ENCODE measurements at places on chromosomes 1 and 21.

DNA sequence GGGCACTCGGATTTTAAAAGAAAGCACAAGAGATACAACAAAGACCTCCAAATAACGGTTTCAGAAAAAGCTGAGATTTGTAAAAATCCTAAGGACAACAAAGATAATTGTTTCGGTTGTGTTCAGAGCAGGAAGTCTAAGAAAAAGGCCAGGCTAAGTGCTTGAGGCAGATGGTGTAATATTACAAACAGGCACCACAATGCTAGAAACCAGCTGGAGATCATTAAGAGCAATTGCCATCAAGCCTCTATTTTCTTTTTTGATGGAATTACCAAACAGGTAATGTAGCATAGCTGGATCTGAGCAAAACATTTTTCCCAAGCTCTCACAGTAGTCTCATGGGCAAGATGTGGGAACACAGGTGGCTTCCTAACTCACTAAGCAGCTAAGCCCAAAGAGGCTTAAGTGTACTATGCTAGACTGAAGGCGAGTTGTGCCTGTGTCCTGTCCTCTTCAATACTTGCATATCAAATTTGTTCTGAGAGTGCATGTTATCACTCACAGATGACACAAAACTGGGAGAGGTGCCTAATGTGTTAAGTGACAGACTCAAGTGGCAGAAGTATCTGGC, 161.6 kb downstream of the GLUL start:
- DNase-seq: no peak

- no peak for DNase-seq
Observed at GRCh38 chr1:238279694-238280380, 389.1 kb upstream of the ZP4 start.

DNA sequence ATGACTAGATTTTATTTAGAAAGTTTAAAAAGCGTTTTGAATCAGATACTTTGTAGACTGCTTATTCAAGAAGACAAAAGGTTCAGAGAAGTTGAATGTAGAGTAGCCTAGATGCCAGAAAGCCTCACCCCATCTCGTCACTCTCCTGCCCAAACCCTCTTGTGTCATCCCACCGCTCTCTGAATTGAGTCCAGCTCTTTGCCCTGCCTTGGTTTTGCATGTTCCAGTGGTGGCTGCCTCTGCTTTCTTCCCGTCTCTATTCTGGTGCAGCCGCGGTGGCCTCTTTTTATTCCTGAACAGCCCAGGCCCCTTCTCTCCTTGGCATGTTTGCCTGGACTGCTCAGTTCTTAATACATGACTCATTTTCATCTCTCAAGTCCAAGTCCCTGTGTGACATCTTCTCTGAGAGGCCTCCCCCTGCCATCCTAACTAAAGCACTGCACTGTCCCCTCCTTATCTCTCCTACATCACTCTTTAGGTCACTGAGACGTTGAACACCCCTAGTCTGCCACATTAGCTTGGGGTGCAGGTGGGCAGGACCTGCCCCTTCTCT, 22.9 kb downstream of the PRDM2 start:
- DNase-seq: no peak

GRCh38 chr1:184253921-184254320, 132.9 kb upstream of the C1orf21 start:
- DNase-seq: no peak

DNA sequence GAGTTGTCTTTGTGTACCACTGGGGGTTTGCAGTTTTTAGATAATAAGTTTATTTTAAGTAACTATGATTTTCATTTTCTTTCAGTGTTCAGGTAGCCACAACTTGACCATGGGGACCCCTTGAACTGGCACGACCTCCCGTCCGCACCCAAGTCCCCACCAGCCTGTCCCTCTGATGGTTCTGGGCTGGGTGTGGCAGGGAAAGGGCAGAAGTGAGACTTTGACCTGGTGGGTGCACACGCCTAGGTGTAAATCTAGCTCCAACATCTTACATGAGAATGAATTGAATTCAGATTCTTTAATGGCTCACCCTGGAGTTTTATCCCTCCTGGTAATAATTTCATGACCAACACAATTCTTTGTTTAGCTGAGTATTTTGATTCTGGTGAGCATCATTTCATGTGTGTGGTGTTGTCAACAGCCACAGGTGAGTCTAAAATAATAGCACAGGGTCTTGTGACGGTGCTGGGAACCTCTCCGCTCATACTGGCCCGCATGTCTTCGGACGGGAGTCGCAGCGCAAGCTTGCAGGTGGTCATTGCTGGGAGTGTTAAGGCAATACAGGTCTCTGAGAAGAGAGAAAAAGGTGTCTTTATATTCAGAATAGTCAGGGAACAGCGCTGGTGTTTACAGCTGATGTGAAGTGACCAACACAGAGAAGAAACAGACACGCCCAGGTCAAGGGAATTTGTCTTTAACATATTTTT, 50.8 kb upstream of the POFUT2 start:
- DNase-seq: no peak

- no peak for DNase-seq
Observed at GRCh38 chr1:95380909-95381308, 146.9 kb downstream of the RWDD3 start.

DNA sequence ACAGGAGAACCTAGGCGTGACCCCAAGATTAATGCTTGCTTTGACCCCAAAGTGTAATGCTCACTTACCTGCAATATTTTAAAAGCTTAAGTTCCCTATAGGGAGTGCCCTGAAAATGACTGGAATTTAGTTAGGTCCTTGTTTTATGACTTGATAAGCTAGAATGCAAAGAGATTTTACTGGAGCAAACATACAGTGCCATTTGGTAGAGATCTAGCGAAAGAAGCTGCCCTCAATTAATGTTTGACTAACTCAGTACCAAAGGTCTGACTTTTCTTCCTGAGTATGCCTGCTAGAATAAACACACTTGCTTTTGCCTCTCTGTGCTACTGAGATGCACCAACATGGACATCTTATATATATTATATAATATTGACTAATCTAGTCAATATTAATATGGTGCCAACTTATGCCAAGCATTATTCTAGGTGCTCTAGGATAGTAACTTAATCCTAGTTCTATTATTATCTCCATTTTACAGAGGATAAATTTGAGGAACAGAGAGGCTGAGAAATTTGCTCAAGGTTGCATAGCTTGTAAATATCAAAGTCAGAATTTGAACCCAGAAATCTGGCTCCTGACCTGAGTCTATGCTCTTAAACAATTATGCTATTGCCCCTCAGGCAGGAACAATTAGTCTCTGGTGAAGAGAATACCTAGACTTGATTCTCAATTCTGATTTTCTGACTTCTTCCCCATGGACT, 18.2 kb downstream of the S100A10 start:
- no peak for DNase-seq

GRCh38 chr21:39681845-39682244, 63.1 kb upstream of the IGSF5 start:
- DNase-seq: no peak

DNA sequence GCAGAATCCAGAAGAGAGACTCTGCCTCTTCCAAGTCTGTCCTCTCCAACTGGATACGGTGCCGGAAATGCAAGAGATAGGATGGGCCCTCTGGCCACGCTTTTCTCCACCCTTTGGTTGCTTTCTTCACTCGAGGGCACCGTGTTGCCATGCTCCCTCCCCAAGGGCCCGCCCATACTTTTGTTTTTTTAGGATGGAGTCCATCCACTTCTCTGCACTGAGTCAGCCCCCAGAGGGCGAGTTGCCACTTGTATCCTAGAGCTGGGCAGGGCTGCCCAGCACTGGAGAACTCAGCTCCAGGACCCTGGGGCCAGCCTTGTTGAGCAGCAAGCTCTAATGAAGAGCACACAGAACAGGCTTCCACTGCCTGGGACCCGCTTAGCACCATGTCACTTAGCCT, 25.5 kb downstream of the IFNGR2 start:
- no peak for DNase-seq

- no peak for DNase-seq
Observed at GRCh38 chr1:170536924-170537551, 5.1 kb downstream of the GORAB start.

GRCh38 chr1:236980673-236981072, 23.6 kb downstream of the MT1HL1 start:
- DNase-seq: no peak

- DNase-seq: no peak
Observed at GRCh38 chr1:10678402-10678801, 118.0 kb downstream of the CASZ1 start.

DNA sequence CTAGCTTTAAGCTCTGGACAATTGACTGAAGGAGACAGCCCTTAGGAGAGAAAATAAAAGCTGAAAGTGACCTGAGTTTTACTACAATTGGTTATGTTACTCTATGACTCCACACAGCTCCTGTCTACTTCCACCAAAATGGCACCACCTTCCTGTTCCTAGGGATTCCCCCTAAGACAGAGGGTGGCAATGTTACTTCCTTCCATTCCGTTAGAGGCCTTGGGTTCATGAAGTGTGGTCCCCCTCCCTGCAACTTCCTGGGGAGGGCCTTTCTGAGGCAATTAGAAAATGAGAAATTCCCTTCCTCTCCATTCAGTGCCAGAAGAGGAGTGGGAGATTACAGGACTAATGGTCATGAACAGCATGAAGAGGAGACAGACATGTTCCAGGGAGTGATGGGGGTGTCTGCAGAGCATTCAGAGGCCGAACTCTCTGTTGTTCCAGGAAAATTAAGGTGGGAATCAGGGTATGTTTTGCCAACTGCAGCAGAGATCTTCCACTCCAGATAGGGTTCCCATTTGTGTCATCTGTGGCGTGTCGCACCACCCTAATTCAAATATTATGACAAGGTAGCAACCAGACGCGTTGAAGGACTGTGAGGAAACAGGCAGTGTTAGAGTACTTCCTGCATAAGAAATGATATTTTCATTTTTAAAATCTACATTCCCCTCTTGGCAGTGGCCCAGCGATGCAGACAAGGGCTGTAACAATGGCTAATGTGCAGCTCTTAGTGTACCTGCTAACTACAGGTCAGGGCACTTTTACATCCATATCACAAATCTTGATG, 53.1 kb upstream of the TRIM67 start:
- DNase-seq: no peak

GRCh38 chr1:9718006-9718680, 66.6 kb downstream of the PIK3CD start:
- no peak for DNase-seq

GRCh38 chr1:67687198-67687545, 2.2 kb downstream of the GADD45A start:
- no peak for DNase-seq

DNA sequence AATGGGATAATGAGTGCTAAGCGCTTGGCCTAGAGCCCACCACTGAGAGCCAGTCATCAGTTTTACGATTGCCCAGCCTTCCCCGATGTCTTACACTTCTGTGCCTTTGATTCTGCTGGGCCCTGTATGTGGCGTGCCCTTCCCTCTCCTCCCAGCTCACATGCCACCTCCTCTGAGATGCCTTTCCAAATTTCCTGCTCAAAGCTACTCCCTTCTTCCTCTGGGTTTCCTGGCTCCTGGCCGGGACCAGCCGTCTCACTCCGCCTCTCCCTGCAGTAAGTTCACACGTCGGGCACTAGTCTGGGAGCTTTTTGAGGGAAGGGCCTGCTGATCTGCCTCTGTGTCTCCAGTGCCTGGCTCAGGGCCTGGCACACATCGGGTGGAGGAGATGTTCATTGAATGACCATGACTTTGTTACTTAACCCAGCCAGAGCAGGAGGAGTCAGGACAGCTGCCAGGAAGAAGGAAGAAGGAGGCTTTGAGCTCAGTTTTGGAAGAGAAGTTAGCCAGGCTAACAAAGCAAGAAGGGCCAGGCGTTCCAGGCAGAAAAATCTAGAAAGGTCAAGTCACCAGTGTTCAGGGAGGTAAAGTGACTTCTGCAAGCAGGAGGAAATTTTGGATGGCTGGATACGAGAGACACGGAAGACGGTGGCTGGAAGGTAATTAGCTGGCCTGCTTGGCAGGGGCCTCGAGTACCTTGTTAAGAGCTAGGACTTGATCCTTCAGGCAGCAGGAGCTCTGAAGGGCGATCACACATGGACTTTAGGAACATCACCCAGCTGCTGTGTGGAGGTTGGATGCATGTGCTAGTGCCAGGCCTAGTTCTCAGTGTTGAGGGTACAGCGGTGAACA, 63.6 kb downstream of the EPHB2 start:
- no peak for DNase-seq

DNA sequence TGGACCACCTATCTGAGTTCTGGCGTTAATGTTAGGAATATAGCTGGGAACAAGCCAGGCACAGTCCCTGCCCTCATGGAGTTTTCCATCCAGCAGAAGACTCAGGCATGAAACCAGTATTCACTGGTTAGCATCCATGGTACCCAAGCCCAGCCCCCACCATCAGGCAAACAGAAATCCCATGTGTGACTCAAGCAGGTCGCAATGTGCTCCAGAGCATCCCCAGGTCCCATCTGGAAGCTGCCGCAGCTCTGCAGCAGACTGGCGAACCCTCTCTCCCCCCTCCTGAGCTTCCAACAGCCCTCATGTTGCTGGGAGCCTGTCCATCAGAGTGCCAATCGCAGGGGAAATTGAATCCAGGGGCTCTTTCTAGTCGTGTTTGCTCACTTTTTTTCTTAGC, 174.2 kb downstream of the RRAGC start:
- DNase-seq: no peak

- DNase-seq: no peak
Observed at GRCh38 chr21:44482581-44483287, 27.4 kb downstream of the LRRC3 start.

DNA sequence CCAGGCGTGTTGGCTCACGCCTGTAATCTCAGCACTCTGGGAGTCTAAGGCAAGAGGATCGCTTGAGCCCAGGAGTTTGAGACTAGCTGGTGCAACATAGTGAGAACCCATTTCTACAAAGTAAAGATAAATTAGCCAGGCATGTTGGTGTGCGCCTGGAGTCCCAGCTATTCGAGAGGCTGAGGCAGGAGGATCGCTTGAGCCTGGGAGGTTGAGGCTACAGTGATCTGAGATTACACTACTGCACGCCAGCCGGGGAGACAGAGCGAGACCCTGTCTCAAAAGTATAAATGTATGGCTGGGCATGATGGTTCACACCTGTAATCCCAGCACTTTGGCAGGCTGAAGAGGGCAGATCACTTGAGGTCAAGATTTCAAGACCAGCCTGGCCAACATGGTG, 51.5 kb upstream of the LBR start:
- DNase-seq: no peak

GRCh38 chr1:43387976-43388599, 1.5 kb downstream of the MED8 start:
- no peak for DNase-seq

- DNase-seq: no peak
Observed at GRCh38 chr1:221331273-221332183, 410.4 kb downstream of the DUSP10 start.

DNA sequence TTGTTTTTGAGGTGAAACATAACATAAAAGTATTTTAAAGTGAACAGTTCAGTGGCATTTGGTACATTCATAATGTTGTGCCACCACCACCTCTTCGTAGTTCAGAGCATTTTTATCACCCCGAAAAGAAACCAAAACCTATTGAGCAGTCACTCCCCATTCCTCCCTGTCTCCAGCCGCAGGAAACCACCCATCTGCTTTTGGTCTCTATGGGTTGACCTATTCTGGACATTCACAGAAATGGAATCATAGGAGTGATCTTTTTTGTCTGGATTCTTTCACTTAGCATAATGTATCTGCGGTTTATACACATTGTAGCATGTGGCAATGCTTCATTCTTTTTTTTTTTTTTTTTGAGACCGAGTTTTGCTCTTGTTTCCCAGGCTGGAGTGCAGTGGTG, 141.2 kb downstream of the VPS13D start:
- DNase-seq: no peak
